ENCODE measurements at places on chromosomes 1 and 21. TPM values are rescaled to one million over a fixed set of nuclear protein-coding genes. Genes with fewer than 3 reads are reported as not detected.

ZNF670 gene
- 2.3 TPM for total RNA-seq

IQCC gene
- 5.8 TPM for total RNA-seq

TSSK3 gene
- total RNA-seq: 1.5 TPM

ALPL gene
- 0.53 TPM for total RNA-seq

HNRNPR gene
- 269 TPM for total RNA-seq

OPTC gene
- not detected for total RNA-seq

FCRL6 gene
- total RNA-seq: not detected

SLC5A9 gene
- total RNA-seq: not detected

ZNF496 gene
- 60.7 TPM for total RNA-seq

NCF2 gene
- total RNA-seq: 0.05 TPM

FGR gene
- 0.05 TPM for total RNA-seq
